LNCaP clone FGC (cell line): ENCODE measurements at places on chromosomes 16 and 17.

GRCh38 chr17:76943781-76944213 lies 75.6 kb downstream of the MGAT5B start:
- no peak for DNase-seq

DNA sequence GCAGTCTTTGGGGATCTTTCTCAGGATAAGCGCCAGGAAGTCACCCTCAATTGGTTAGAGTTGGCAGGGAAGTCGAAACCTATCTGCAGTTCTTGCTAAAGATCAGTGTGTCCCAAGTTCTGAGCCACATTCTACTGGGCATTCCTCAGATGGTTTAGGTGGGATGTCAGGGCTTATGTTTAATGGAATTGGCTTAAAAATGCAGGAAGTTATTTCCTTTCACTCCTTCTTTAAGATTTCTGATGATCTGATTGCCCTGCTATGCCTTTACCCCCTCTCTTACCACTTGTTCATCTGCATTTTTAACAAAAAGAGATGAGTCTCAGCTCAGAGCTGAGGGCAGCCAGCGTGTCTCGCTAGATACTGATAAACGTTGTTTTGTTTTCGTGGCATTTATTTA lies 30.8 kb downstream of the FOXL1 start:
- DNase-seq, result no peak

- DNase-seq, result no peak
Measured at GRCh38 chr17:34762078-34762477, 182.7 kb downstream of the TMEM132E start.

DNA sequence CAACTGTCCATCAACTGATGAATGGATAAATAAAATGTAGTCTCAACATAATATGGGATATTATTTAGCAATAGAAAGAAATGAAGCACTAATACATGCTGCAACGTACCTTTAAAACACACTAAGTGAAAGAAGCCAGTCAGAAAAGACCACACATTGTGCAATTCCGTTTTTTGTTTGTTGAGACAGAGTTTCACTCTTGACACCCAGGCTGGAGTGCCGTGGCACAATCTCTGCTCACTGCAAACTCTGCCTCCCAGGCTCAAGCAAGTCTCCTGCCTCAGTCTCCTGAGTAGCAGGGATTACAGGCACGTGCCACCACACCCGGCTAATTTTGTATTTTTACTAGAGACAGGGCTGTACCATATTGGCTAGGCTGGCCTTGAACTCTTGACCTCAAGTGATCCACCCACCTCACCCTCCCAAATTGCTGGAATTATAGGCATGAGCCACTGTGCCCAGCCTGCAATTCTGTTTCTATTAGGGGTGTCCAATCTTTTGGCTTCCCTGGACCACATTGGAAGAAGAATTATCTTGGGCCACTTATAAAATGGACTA lies 40.1 kb downstream of the SCNN1B start:
- DNase-seq, result no peak

GRCh38 chr16:30376461-30376902 lies 1.9 kb downstream of the MYL11 start:
- DNase-seq, result no peak

- DNase-seq, result no peak
Measured at GRCh38 chr16:563072-563644, 3.0 kb downstream of the PRR35 start.

GRCh38 chr16:8894736-8895334 lies 12.7 kb downstream of the LITAFD start:
- no peak for DNase-seq

DNA sequence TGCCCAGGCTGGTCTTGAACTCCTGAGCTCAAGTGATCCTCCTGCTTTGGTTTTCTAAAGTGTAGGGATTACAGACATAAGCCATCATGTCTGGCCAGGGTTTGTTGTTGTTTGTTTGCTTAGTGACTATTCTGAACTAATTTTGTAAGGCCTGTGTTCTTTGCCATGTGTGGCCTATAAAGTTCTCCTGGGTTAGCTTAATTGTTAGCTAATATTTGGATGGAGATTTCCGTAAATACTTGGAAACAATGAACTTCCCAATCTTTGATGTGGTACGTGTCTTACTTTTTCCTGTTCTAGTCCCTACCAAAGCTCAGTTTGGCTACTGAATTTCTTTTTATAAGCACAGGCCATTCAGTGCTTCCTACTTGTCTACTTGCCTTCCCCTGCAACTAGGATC lies 24.9 kb downstream of the DUS2 start:
- DNase-seq, result peak; percentile 37

GRCh38 chr16:85699628-85700027 lies 10.9 kb upstream of the GINS2 start:
- DNase-seq, result no peak

- DNase-seq, result no peak
Measured at GRCh38 chr16:78275420-78275819, 176.0 kb downstream of the WWOX start.

DNA sequence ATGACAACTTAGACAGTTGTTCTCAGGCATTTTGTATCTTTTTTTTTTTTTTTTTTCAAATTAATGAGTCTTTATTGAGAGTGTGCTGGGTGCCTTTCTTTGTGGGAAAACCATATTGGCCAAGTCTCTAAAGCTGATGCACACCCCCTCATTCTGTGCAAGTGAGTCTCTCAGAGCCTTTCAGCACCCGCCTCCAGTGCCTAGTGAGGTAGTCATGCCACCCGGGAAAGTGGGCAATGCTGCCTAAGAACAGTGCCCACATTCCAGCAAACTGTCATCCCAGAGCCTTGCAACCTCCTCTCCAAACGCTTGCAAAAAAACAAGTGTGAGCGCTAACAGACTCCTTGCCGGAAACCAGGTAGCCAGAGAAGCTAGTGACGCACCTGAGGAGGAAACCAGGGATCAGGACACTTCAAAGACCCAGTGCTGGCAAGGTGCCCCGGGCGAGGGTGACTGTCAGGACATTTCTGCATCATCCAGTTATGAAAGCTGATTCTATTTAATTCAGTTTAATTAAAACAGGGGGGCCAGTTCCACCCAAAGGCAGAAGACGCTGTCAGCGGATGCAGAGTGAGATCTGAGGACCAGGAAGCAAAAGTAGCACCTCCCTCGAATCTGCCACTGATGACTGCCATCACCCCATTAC lies 34.9 kb downstream of the SMARCE1 start:
- DNase-seq, result no peak

- no peak for DNase-seq
Measured at GRCh38 chr16:27784351-27785306, 234.7 kb downstream of the KATNIP start.

GRCh38 chr16:55284718-55285099 lies 39.3 kb upstream of the IRX6 start:
- DNase-seq, result no peak

DNA sequence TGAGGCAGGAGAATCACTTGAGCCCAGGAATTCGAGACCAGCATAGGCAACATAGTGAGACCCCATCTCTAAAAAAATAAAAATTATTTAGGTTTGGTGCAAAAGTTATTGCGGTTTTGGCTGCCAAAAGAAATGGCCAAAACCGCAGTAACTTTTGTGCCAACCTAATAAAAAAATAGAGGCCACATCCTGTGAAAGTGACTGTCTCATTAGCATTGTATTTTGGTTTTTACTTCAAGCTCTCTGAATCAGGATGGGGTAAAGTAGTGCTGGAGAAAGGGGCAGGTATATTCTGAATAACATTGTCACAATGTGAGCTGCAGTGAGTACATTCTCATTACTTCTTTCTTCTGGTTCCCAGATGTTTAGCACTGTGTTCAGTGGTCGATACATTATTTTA lies 36.0 kb downstream of the ATP6V0A1 start:
- no peak for DNase-seq

DNA sequence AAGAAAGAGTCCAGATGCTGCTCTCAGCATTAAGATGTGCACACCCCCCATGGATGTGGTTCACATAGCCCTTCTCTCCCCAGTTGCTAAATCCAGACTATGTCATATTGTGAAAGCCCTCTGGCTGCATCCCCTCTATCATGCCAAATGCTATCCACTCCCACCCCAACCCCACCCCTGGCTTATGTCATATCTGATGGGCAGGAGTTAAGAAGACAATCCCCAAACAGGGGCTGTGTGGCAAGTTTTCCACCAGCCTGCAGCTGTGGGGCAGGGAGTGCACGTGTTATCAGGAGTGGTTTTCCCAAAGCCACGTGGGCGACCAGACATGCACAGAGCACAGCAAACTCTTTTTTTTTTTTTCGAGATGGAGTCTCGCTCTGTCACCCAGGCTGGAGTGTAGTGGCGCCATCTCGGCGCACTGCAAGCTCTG lies 10.0 kb downstream of the FAM117A start:
- DNase-seq, result no peak

DNA sequence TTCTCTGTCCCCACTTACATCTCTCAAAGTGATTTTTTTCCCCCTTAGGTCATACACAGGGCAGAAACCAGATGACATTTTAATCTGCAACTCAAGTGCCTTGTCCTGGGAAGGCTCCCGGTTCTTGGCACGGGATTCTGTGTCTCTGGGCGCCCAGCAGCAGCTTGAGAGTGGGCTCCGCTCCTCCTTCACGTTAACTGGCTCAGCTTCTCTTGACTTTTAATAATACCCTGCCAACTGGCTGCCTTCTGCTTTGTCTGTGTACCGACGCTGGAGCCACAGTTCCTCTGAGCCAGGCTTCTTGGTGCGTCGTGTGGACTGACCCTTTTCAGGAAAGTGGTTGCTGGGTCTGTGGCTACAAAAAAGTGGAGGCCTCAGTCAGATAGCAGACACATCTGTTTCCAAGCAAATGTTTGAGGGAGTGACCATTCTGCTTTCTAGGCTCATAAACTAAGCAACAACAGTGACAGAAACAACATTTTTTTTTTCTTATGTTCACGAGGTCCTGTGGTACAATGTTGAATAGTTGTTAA lies 64.9 kb downstream of the IRF8 start:
- DNase-seq, result no peak

DNA sequence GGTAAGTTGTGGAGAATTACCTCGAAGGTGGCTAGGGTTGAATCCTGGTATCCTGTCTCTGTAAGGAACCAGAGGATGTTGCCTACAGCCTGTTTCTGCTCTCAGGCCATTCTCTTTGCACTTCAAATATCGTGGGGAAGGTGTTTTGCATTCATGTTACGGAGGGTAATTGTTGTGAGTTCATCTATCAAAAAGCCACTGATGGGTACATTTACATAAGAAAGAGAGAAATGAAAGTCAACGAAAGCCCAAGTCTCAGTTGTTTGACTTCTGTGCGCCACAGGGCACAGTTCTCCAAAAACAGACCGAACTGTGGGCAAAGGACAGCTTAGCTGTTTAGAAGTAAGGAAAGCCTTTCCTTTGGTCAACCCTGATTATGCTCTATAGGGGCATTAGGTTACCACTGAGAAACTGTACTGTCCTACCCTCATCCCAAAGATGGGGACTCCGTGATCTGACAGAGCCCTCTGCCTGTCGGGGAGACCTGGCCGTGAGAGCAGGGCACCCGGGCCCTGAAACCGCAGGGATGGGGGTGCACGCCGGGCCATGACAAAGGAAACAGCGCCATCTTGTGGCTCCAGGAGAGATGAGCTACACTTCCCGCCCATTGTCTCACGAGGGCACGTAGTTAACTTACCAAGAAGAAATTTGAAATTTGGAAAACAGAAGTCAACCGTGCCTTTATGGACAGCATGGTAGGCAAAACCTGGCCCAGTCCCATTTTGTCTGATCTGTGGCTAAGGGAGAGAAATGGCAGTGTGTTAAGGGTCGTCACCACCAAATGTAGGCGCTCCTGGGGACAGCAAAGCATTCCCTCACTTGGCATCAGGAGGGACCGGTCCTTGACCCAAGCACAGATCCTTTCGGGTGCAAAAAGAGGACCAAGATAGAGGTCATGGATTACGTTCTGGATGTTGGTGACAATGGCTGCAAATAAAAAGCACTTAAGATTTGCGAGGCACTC lies 74.5 kb upstream of the DYNLRB2 start:
- peak; percentile 13 for DNase-seq

- DNase-seq, result no peak
Measured at GRCh38 chr17:19311421-19312215, 50.9 kb downstream of the B9D1 start.

DNA sequence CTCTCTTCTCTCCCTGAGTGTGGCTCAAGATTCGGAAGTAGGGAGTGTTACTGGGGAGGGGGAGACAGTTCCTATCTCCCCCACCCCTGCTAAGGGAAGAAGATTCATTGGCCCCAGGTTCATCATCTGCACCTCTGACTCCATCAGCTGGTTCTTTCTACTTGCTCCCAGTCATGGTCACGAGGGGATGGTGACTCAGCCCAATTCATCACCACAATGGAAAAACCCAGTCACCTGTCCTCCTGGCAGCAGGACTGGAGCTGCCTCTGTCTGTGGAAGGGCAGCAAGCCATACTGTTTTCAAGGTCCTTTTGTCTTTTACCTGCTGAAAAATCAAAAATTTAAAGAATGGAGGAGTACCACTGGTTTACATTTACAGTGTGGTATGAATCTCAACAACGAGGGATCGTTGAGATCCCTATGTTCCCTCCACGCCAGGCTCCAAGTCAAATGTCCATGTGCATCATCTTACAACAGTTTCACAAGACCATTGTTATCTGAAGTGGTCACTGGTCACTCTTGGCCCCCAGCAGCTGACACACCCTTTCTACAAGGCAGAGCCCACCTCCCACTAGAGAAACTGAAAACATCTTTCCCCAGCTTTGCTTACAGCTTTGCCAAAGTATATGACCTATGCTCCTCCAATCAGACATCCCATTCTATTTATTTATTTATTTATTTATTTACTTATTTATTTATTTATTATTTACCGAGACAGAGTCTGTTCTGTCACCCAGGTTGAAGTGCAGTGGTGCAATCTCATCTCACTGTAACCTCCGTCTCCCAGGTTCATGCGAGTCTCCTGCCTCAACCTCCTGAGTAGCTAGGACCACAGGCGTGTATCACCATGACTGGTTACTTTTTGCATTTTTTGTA lies 40.4 kb upstream of the NDRG4 start:
- DNase-seq, result no peak

GRCh38 chr17:49873466-49873865 lies 25.6 kb upstream of the TAC4 start:
- no peak for DNase-seq

DNA sequence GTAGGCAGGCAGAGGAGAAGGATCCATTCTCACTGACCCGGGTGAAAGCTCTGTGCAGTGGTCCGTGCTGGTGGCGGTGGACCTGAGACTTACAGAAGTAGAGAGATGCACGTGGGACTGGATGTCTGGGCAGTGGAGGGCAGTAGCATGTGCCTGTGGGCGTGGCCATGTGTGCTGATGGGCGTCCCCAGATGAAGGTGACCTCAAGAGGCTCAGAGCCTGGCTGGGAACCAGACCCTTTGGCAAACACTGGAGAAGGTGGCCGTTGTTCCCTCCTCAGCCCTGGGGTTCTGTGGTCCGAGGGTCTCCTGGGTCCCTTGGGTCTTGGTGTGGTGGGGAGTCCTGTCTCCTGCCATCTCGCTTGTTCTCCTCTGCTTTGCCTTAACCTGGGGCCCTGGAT lies 15.6 kb downstream of the WSCD1 start:
- DNase-seq, result no peak

GRCh38 chr16:3797904-3798811 lies 80.8 kb upstream of the TRAP1 start:
- no peak for DNase-seq

- no peak for DNase-seq
Measured at GRCh38 chr16:17013038-17013437, 457.7 kb downstream of the XYLT1 start.

GRCh38 chr16:63466-63865 lies 9.0 kb downstream of the RHBDF1 start:
- no peak for DNase-seq
